ENCODE measurements at places on chromosomes 6 and 20.

GRCh38 chr6:43803055-43803782 is 33.2 kb downstream of the VEGFA start:
- no peak for DNase-seq

DNA sequence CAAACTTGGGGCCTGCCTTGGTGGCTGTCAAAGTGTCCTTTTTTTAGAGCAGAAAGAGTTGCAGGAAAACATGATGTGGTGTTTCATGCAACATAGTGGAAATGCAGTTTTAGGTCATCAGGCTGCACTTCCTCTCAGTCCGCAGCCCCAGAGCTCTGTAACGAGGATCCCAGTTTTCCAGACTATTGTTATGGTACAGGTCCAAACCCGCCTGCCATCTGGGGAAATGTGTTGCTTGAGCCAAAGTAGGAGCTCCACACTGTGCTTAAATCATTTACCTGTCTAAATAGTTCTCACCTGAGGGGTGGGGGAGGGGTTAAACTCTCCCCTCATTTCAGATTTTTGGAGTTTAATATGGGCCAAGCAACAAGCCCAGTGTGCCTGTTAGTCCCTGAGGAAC is 59.8 kb downstream of the GOPC start:
- no peak for DNase-seq

GRCh38 chr20:51750770-51751388 is 17.3 kb downstream of the ATP9A start:
- no peak for DNase-seq

DNA sequence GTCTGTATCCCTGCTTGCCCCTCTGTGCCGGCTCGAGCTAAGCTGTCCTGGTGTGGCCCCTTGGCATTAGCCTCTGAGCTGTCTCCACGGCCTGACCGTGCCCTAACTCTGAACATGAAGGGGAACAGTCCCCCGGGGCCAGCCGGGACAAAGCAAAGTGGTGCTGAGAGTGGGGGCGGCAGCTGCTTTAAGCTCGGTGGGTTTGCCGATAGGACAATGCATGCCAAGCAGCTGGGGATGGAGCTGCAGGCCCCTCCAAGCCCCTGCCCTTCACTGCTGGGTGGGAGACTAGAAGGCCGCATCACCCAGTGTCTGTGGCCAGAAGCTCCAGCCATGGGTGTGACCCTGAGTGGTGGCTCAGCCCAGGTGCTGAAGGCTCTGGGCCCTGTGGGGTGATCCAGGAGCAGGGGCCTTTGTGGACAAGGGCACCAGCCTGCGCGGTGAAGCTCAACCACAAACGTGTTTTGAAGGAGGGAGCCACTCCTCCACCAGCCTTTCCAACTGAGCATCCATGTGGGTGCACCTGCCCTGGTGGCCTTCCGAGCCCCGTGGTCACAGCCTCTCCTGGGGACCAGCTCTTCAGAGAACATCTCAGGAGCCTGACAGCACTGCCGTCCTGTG is 242.5 kb downstream of the ERMARD start:
- no peak for DNase-seq

GRCh38 chr6:142469220-142469619 is 167.4 kb downstream of the ADGRG6 start:
- no peak for DNase-seq
